ENCODE measurements at places on chromosomes 13 and 19.

DNA sequence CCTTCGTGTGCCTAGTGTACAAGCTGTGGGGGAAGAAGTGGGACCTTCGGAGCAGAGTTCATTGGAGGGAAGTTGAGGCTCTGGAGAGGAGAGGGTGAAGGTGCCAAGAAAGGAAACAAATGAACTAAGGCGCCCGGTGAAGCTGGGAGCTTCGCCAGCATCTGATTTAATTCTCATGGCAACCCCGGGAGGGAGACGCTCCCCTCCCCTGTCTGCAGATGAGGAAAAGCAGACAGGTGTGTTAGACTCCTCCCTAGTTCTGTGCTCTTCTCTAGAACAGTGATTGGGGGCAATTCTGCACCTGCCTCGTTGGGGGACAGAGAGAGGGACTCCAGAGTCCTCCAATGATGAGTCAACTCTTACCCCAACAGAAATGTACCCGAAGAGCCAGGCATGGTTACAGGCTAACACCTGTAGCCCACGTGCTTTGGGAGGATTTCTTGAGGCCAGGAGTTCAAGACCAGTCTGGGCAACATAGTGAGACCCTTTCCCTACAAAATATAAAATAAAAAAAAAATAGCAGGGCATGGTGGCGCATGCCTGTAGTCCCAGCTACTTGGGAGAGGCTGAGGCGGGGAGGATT lies 4.2 kb downstream of the SSC5D start:
- no peak for DNase-seq

GRCh38 chr13:100454876-100455275 lies 133.7 kb downstream of the GGACT start:
- DNase-seq = no peak

- DNase-seq = peak; percentile 68
Measured at GRCh38 chr19:48644839-48645619, 958 bp downstream of the CA11 start.

- DNase-seq = no peak
Measured at GRCh38 chr19:1473085-1473851, 5.7 kb downstream of the C19orf25 start.

DNA sequence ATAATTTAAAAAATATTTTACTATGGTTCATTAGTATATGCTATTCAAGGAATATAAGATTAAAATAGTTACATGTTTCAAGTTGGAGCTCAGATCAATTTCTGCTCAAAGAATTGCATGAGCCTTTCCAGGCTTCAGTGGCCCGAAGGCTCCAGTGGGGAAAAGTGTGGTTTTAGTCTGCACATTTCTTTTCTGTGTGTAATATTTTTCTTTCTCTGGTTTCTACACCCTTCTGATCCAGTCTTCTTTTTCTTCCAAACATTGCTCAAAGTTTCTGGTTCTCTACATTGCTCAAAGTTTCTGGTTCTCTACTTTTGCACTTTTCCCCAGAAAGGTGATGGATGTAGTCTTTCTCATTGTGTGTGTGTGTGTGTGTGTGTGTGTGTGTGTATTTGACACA lies 64.7 kb upstream of the OXGR1 start:
- no peak for DNase-seq

DNA sequence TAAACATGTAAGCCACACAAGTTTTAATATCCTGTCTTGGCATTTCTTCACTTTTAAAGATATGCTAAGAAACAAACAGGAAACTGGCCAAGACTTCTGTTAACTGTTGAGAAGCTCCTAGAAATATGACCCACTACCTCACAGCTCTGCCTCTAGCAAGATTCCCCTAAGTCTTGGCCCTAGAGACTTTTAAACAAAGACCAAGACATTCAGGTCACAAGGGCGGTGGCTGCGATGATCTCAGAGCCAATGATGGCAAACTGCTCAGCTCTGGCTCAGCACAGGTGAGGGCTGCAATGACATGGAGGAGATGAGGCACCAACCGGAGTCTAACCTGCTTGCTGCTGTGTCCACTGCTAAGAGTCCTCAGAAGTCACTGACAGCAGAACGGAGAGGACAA lies 114.8 kb downstream of the SUCLA2 start:
- DNase-seq = no peak

DNA sequence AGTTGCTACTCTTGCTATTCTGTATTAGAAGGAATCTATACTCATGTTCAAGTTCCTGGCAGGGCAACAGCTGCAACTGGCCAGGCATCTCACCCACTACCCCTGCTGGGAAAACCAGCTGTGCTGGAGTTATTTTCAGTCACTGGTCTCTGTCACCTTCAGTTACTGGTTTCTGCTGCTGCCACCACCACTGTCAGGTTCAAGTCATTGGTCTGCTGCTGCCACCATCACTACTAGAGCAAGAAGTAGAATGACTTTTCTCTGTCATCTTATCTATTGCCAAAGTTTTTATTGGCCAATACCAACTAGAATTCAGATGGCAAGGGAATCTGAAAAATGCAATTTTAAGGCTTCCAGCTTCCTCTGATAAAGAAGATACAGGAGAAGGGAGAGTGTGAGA lies 1615.2 kb downstream of the OLFM4 start:
- DNase-seq = no peak

DNA sequence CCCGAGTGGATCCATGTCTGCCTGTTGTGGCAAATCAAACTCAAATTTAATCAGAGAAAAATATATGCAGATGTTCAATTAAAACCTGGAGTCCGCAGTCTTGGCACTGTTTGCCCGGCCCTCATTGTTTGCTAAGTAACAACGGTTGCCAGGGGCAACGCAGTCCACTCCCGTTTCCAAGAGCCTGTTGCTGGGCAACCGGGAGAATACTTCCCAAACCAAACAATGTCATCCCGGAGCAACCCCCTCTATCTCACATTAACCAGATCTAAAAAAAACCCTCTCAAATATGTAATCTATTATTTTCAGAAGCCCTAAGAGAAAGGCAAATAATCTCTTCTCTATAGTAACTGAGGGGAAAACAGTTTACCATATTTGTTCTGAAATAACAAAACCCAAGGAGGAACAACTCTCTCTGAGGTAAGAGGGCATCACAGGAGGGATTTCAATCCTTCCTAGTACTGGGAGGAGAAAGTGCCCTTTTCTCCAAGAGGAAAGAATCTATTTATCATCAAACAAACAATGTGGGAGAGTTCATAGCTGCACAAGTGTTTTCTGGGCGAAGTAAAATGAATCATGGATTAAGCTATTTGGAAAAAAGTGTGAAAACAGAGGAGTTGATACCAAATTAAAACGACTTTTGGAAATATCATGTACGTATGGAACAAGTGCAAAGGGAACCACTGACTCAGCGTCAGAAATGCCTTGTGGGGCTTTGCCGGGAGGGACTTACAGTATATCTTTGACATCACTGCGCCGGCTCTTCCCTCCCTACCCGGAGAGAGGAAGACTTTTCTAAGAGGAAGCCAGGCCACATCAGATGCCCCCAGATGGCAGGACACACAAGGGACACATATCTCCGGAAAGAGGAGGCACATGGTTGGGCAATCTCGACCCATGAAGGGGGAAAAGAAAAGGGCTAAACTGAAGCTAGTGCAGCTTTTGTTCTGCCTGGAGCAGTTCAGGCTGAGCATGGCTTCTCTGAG lies 43.3 kb downstream of the RFX2 start:
- DNase-seq = no peak

GRCh38 chr19:56476651-56477428 lies at the start of gene ZNF667:
ZNF667 (minus strand) TSS chr19:56477345; CDS start chr19:56462370, 14,975 bp downstream.
- peak; percentile 50 for DNase-seq

DNA sequence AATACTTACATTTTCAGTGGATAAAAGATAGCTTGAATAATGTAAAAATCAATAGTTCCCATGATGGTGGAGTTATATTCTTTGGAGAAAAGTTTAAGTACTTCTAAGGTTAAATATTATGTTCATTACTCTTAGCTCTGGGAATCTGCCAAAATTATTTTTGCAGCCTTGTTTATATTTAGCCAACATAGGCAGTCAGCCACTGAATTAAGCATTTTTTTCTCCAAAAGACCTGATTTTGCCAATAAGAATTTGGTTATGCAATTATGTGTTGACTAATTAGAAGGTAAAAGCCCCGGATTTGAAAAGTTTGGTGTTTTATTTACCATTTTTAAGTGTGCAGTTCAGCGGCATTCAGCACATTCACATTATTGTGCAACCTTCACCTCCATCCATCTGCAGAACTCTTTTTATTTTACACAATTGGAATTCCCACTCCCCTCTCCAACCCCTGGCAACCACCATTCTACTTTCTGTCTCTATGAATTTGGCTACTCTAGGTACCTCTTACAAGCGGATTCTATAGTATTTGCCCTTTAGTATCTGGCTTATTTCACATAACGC lies 90.1 kb upstream of the C1QTNF9B start:
- no peak for DNase-seq

- DNase-seq = no peak
Measured at GRCh38 chr13:32882691-32883090, 133.5 kb upstream of the KL start.

GRCh38 chr19:11338569-11339253 lies 746 bp downstream of the RAB3D start:
- no peak for DNase-seq

DNA sequence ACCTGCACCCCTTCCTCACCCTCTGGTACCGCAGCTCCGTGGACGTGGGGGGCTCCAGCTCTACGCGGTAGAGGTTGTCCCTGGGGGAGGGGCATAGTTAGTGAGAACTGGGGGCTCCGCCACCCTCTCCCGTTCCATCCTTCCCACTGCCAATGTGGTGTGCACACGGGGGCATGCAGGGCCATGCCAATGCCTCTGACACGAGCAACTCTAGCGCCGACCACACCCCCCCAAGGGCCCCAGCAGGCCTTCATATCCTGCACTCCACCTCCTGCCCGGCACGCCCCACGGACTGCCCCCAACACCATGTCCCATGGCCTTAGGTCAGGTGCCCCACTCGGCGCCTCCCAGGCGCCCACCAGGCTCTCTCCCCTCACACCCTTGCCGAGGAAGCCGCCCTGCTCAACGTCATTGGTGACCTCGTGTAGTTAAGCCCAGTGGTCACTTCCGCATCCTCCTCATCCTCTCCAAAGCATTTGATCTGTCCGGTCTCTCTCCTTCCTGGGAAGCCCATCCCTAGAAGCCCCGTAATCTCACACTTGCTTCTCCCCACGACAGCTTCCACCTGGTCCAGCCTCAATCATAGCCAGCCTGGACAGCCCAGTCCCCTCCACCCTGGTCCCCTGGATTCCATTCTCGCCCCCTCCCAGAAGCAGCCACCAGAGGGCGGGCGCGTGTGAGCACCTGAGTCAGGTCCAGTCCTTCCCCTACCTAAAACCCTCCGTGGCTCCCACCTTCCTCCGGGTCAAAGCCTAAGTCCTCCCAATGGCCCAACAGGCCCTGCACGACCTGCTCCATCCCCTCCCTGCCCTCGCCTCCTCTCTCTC lies 2.1 kb downstream of the SEMA6B start:
- peak; percentile 28 for DNase-seq

DNA sequence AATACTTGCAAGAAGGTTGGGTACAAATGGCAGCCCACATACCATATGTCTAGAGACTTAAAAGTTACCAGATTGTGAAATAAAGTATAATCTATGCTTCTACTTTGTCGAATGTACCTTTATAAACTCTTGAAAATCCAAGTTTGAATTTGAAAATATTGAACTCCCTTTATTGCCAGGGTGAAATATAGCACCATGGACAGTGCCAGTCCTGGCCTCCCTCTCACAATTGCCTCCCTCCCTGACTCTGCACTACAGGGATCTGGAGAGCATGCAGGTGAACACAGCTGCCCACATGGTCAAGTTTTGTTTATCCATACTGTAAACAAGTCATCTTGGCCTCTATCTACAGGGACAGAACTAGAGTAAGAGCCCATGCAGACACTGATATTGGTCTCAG lies 394.1 kb upstream of the SLITRK6 start:
- no peak for DNase-seq

DNA sequence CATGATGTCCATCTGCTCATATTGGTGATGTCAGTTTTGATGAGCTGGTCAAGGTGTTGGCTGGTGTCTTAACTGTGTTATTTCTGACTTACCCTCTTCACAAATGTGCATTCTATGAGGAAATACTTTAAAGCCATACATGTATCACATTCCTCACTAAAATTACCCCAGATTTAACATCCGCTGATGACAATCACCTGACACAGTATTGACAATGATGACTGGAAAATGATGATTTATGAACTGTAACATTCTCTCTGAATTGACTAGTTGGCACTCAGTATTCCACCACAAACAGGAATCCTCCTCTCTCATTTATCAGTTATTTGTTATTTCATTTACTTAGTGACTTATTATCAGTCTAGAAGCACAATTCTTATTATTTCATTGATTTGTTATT lies 117.3 kb downstream of the ITGBL1 start:
- DNase-seq = no peak

DNA sequence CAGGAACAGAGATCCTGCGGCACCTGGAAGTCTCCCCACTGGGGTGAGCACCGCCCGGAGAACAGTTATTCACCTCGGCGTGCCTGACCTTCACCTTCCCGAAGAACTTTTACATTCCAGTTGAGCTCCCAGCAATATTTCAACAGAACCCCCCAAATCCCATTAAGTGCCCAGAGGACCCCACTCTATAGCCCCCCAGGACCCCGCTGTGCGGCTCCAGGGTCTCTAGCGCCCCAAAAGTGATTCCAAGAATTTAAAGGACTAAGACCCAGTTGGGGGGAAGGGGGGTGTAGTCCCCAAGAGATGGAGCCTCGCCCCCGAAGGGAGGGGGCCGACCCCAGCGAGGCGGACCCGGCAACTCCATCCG lies 480 bp downstream of the GPR108 start:
- DNase-seq = peak; percentile 39

- no peak for DNase-seq
Measured at GRCh38 chr13:42392716-42393572, 121.0 kb downstream of the AKAP11 start.

GRCh38 chr19:16928916-16929315 lies 40.1 kb downstream of the F2RL3 start:
- DNase-seq = no peak

DNA sequence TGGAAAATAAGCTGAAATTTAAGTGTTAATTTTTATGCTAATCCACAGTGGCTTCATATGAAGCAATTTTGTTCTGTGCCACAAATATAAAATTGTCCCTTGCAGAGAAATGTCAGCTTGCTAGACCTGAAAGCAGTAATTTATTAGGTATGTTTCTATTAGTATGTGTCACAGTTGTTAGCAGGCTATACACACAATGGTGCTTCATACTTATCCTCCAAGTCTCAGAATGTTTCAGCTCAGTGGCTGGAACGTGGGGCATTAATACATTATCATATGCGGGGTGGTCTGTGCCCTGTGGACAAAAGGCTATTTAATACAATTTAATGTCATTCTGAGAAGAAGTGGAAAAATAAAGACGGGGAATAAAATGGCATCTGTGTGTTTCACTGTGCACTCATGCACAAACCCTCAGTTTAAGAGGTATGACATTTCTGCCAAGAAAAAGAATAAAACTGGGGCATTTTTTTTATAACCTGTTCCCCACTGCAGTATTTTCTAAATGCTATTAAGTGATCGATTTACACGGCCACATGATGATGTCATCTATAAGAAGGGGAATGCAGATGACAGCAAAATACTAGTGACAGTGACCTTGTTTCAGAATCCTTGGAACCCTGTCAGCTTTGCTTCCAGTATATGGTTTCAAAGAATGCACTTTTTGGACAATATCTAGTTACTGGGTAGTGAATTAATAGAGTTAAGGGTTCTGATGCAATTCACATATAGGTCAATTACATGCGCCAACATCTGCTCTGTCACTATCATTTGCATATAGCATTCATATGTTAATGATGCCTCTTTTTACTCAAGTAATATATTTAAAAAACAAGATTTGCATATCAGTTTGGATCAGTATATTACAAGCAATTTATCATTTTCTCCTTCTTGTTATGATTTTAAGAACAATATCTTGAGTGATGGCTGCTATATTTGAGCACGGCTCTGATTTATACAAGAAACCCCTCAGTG lies 21.2 kb upstream of the ZNF536 start:
- no peak for DNase-seq
